ENCODE measurements at places on chromosomes 1 and 21. TPM values are rescaled to one million over a fixed set of nuclear protein-coding genes. Genes with fewer than 3 reads are reported as not detected.

NCAM2 gene
- not detected for total RNA-seq

ECE1 gene
- total RNA-seq: 149 TPM

DOP1B gene
- total RNA-seq: 9.6 TPM

DNM3 gene
- total RNA-seq: 0.38 TPM

KIF2C gene
- total RNA-seq: 5.0 TPM

RXRG gene
- not detected for total RNA-seq

MYOG gene
- not detected for total RNA-seq

S100A5 gene
- total RNA-seq: 0.95 TPM

SH3GLB1 gene
- 51.1 TPM for total RNA-seq

SHCBP1L gene
- not detected for total RNA-seq

SGIP1 gene
- total RNA-seq: not detected

TMEM82 gene
- total RNA-seq: not detected

PTTG1IP gene
- 34.6 TPM for total RNA-seq

CYP4Z1 gene
- not detected for total RNA-seq

LRRC8D gene
- total RNA-seq: 48.0 TPM

SLC45A3 gene
- total RNA-seq: 1.1 TPM

C1orf87 gene
- not detected for total RNA-seq

PANK4 gene
- total RNA-seq: 40.0 TPM

KIF14 gene
- 1.1 TPM for total RNA-seq

AMY1B gene
- total RNA-seq: not detected

OR2L8 gene
- total RNA-seq: not detected

LCE6A gene
- total RNA-seq: not detected

RNF186 gene
- not detected for total RNA-seq

TRNP1 gene
- 0.61 TPM for total RNA-seq

HNRNPCL4 gene
- total RNA-seq: not detected

CELA2A gene
- total RNA-seq: 0.53 TPM

DPT gene
- total RNA-seq: not detected

LHX8 gene
- not detected for total RNA-seq

SYCP1 gene
- total RNA-seq: not detected

KCNA2 gene
- 0.24 TPM for total RNA-seq

RHBDL2 gene
- total RNA-seq: not detected
